Stimulated activated CD4-positive, alpha-beta T cell treated with anti-CD3 and anti-CD28 coated beads, Interleukin-2, amount 100 ng/mL, for 48 hours (primary cell): ENCODE measurements at places on chromosomes 5 and 9.

DNA sequence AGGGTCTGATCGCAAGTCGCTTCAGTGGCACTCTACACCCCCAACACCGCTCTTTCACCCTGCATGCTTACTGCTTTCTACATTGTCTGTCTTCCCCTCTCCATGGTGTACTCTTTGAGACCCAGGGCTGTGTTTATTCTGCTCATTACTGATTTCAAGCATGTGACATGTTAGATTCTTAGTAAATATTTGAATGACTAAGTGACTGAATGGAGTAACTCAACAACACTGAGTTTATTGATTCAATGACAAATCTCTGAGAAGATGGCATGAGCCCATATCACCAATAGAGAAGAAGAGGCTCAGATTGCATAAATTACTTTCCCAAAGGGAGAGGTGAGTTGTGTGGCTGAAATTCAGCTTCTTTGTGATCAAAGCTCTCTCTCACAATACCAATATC, 89.7 kb upstream of the OSMR start:
- no peak for DNase-seq

GRCh38 chr9:23790351-23791260, 35.4 kb downstream of the ELAVL2 start:
- no peak for DNase-seq

GRCh38 chr9:78031444-78031892, at the start of gene GNAQ:
GNAQ (minus strand) TSS chr9:78031811; CDS start chr9:78031235, 576 bp downstream.
- DNase-seq, result peak; percentile 48

- DNase-seq, result no peak
Measured at GRCh38 chr5:179623906-179624741, 653 bp upstream of the HNRNPH1 start.

DNA sequence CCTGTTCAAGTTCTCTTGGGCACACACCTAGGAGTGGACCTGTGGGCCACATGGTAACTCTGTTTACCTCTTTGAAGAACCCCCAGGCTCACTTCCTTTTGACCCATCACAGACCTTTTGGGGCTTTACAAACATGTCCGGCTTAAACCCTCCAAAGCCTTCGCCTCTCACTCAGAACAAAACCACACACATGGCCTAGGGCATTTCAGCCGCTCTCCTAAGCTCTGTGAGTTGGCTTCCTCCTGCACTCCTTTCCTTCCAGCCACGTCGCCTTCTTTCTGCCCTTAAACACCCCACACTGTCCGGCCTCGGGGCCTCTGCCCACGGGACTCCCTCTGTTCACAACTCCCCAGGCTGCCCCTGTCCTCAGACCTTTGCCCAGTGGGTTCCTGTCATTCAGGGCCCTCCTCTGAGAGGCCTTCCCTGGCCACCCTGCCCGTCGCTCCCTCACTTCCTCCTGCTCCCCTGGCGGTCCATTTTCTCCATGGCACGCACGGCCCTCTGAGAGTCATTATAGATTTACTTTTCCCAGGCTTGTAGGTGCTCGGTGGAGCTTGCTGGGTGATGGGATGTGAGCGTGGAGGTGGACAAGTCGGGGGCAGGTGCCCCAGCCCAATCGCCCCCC, 1.9 kb downstream of the DOK3 start:
- DNase-seq, result no peak

GRCh38 chr9:34929506-34930102, 28.5 kb upstream of the PHF24 start:
- DNase-seq, result peak; percentile 16

DNA sequence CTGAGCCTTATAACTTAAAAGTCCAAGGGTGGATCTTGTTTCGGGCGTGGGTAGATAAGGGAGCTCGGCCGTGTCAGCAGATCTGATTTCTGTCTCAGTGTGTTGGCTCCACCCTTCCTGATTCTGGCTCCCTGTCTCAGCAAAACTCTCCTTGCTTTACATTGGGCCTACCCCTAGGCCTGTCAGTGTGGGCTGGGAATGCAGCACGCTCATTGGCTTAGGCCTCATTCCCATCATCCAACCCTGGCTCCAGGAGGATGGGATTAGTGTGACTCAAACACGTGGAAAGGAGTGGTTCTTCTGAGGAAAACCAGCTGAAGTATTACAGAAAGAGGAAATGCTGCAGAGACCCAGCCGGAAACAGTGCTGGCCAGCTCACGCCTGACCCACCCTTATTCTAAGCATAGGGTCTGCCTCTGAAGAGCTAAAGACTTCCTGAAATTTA, 59.9 kb downstream of the ZFAND5 start:
- DNase-seq, result no peak

DNA sequence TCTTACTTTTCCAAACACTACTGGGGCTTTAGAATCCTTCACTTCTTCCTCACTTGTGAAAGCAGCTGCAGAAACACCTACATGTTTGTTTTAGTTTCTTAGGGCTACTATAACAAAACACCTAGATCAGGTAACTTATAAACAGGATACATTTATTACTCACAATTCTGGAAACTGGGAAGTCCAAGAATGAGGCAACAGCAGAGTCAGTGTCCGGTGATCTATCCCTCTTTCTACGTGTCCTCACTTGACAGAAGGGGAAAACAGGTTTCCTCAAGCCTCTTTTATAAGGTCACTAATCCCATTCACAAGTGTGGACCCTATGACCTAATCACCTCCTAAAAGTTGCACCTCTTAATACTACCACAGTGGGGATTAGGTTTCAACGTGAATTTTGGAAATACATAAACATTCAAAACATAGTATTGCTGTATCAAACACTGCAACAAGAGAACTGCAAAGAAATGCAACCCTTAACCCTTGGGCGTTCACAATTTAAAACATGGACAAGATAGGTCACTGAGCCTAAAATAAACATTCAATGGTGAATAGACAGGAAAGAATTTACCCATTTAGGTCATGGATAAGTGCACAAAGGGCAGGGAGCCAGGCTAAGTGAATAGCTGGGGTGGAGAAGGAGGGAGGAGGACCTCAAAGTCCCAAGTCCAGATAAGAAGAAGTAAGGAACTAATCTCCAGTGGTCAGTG, 104.3 kb downstream of the PIK3R1 start:
- DNase-seq, result no peak

DNA sequence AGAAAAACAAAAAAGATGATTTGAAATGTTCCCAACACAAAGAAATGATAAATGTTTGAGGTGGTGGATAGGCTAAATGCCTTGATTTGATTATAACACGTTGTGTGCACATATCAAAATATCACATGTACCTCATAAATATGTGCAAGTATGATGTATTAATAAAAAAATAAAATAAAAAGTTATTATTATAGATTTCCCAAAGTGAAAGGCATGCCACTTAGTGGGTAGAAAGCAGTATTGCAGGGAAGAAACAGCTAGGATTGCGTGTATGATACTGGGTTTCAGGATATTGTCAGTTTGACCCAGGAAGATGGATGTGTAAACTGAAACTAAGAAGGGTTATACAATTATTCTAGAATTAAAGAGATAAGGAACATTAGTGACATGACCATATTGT, 3.6 kb upstream of the TMEM38B start:
- no peak for DNase-seq

DNA sequence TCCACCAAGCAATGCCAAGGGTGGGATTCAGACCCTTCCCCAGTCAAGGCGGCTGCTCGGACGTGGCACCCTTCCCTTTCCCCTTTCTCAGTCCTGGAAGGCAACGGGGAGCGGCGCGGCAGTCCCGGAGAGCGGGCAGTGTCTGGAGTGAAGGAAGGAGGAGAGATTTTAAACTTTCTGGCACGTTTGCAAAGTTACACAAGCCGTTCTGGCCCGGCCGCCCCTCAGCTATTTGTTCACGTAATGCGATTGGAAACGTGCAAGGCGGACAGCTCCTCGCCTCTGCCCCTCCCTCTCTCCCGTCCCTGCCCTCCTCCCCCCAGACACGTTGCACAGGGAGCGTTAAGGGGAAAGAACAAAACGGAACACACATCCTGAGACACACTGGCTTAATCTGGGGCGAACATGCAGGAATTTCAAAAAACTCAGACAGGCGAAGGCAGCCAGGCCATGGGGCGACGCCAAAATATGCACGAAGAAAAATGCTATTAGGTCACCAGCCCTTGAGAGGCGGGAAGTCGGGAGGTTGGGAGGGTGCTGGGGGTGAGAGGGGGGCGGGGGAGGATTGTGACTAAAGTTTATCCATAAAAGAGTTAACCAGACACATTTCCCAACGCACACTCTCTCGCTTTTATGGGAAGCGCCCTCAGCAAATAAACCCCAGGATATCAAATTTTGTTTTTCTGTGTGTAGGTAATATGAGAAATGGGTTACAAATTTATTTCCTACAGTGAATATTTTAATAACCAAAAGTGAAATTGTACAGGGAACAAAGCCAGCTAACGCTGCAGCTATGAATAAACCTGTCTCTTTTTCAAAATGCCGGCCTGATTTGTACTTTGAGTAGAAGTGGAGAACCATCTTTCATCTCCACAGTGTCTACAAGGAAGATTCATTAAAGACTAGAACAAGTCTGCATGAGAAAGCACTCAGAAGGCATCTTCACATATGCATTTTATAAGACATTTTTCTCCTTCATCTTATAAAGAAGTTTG, at the start of gene LOX:
Gene LOX, minus strand, starts transcription at position 144 of the 995 bp plus-strand sequence. CDS start 274 bp downstream, outside the sequence.
- no peak for DNase-seq

- DNase-seq, result no peak
Measured at GRCh38 chr5:155833287-155833686, 493.7 kb upstream of the SGCD start.

GRCh38 chr5:34491251-34491620, 164.9 kb upstream of the RAI14 start:
- DNase-seq, result no peak

- DNase-seq, result no peak
Measured at GRCh38 chr5:93573354-93574351, 7.4 kb downstream of the NR2F1-AS1 start.

- no peak for DNase-seq
Measured at GRCh38 chr9:2686911-2687310, 30.4 kb upstream of the KCNV2 start.

DNA sequence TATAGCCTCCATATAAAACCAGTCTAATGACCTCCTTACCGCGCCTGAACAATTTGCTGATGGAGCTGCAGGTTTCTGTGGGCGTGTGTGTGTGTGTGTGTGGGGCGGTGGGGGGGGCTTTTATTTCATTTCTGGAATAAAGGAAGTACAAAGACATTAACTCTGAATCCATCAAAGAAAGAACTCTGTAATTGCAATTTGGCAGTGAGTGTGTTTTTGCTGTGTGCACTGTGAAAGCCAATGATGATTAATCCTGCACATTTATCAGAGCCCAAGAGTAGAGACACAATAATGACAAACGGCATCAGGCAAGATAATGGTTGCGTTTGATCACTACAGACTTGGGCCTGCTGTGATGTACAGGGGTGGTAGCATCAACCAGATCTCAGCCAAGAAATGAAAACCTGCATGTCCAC, 29.3 kb upstream of the NDFIP1 start:
- DNase-seq, result no peak

GRCh38 chr5:31962351-31962751, 211.8 kb downstream of the GOLPH3 start:
- no peak for DNase-seq

DNA sequence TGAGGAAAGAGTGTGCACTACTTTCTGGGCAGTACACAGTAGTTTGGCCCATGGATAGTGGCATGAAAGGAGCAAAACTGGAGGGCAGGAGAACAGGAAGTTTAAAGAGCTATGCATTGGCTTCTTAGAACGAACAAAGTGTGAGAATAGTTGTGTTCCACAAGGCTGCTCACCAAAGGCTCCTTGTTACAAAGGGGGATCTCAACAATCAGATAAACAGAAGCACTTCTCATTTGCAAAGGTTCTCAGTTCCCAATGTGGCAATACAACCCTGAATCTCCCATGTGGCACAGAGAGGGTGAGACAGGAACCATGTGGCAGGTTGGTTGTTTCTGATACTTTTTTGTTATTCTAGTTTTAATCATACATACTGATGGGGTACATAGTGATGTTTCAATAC, 158.4 kb downstream of the CARTPT start:
- no peak for DNase-seq

DNA sequence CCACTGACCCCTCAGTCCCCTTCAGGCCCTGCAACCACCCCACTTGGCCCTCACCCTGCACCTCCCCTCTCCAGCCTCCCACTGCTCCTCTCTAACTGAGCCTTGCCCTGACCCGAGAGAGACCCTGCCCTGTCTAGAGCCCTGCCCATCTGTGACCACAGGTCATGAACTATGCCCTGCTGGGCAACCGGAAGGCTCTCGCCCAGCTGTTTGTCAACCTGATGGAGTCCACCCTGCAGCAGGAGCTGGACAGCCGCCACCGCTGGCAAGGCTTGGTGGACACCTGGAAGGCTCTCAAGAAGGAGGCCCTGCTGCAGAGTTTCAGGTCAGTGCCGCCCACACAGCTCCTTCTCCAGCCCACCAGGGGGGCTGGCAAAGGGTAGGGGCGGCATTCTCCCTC, 9.4 kb downstream of the CCDC180 start:
- no peak for DNase-seq

DNA sequence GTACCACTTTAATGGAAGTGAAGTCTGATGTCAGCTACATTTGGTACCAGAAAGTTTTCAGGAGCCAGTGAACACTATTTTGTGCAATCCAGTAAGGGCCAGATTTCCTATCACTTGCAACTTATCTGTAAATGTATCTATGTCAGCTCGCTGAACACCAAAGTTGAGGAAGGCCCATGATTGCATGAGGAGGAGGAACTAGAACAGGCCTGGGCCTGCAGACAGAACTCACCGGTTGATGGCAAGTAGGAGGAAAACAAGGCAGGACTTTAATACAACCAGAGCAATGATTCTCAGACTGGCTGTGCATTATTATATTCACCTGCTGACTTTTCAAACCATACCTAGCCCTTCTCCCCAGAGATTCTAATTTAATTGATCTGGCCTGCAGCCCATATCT, 540.2 kb downstream of the CETN3 start:
- DNase-seq, result no peak

GRCh38 chr5:158511454-158511853, 588.3 kb downstream of the EBF1 start:
- no peak for DNase-seq

GRCh38 chr9:115192835-115193525, 75.0 kb upstream of the TNC start:
- no peak for DNase-seq

- no peak for DNase-seq
Measured at GRCh38 chr5:125336401-125336800, 590.0 kb upstream of the ZNF608 start.

DNA sequence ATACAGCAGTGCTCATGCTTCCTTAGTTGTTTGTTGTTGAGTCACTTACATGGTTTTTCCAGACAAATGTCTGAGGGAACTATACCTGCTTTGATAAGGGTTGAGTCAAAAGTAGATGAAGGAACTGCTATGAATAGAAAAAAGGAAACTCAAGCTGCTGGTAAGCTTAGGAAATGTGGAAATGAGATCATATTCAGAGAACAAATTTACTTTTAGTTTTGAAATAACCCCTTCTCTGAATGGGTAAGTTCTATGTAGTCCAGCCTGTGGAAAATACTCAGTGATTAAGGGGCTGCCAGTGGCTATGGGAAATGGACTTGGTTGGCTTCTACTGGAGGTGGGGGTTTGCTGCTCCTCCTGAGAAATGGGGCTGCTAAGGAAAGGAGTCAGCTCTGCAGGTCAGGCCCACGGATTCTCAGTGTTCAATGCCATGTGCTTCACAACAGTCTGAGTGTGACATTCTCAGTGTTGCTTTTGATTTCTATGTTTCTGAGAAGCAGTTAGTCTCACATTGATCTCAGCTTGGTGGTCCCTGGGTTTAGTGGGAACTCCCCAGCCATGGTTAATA, 47.7 kb upstream of the GLRX start:
- peak; percentile 26 for DNase-seq

- DNase-seq, result no peak
Measured at GRCh38 chr5:31748458-31749172, 109.7 kb downstream of the PDZD2 start.

GRCh38 chr5:116788851-116789403, 214.3 kb upstream of the SEMA6A start:
- no peak for DNase-seq
